Putamen (tissue), 1 donor: ENCODE measurements at places on chromosomes 2 and 18.

GRCh38 chr2:117774716-117775115 lies 39.8 kb upstream of the DDX18 start:
- DNase-seq = no peak

DNA sequence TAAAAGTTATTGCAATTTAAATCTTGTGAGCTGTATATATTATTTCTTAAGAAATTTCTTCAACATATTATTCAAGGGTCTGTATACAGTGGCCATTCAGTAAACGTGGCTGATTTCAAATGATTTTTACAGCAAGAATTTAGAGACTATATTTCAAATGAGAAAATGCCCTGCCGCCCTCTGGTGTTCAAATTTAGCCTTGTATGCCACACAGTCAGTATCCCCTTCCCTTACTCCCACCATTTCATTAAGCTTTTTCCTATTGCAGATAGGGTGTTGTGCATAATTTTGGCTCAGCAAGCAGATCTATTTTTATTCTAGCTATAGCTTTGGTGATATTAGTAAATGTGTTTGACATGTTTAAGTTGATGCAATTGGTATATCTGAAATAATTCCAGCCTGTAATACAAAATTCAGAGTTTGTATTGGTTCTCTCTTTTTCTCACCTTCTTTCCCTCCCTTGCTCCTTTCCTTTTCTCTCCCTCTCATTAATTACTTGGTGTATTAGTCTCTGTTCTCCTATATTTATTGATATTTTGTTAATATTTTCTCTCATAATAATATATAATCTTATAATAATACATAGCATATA lies 22.8 kb upstream of the SCN7A start:
- no peak for DNase-seq

DNA sequence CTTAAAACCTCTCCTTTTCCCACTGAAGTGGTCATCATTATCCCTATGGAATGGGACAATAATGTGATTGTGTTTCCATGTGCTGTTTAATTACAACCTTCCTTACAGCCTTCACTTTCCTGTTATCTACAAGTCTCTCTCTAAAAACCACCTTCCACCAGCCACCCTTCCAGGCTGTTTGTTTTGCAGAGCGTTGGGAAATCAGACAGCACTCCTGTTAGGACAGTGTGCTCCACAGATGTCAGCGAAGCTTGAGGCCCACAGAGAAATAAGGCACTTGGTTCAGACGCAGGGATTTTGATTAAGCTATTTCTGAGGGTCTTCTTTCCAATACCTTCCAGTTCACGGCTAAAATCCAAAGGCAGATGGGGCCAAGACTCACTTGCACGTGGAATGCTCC lies 32.3 kb upstream of the ASPRV1 start:
- no peak for DNase-seq

DNA sequence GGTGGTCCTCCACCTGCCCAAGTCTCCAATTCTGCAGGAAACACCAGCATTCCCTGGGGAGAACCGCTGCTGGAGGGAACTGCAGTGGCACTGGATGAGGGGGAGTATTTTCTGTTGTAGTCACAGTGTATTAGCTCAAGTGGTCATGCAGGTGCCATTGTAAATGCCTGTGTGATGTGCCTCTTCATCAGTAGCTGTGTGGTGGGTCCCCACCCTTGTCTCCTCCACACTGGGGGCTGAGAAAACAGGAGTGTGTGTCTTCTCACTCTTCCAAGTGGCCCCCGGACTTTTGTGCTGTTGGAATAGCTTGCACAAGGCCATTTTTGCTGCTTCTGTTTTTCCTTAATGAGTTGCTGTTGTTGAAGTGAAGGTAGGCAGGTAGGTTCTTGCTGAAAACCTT lies 8.7 kb downstream of the NCK2 start:
- no peak for DNase-seq

GRCh38 chr2:239329284-239329971 lies 71.4 kb downstream of the HDAC4 start:
- DNase-seq = no peak

- no peak for DNase-seq
Observed at GRCh38 chr2:219553168-219553417, 9.3 kb downstream of the TMEM198 start.

- peak; percentile 3 for DNase-seq
Observed at GRCh38 chr2:204197336-204198005, 260.9 kb downstream of the ICOS start.

- DNase-seq = no peak
Observed at GRCh38 chr2:73983322-73984202, 1.1 kb upstream of the TET3 start.

DNA sequence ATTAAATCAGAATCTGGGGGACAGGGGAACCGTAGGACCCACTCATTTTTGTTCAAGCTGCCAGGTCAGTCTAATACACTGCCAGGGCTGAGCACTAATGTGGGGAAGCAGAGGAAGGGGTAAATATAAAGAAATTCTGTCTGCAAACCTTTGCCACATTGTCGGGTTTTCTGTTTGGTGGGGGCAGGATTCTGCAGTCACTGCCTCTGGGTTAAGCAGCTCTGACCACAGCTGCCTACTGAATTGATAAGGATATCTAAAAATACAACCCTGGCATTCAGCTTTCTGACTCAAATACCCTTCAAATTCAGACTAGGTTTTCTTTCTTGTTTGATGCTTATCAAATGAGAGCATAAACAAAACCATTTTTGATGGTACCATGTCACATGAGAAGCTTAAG lies 6.0 kb downstream of the DNER start:
- no peak for DNase-seq

GRCh38 chr2:174572556-174572955 lies 25.0 kb downstream of the WIPF1 start:
- DNase-seq = no peak

DNA sequence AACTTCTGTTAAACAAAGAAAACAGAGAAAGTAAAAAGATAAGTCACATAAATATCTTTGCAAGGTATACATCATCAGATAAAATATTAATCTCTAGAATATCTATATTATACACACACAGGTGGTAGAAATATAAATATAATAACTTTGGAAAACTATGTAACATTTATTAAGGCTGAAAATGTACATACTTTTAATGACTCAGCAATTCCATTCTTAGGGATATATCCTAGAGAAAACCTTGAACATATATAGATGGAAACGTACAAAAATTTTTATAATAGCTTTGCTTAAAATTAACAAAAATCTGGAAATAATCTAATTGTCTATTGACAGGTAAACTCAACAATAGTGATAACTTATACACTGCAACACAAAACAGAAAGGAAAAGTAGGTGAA lies 381.3 kb downstream of the GPD2 start:
- no peak for DNase-seq

DNA sequence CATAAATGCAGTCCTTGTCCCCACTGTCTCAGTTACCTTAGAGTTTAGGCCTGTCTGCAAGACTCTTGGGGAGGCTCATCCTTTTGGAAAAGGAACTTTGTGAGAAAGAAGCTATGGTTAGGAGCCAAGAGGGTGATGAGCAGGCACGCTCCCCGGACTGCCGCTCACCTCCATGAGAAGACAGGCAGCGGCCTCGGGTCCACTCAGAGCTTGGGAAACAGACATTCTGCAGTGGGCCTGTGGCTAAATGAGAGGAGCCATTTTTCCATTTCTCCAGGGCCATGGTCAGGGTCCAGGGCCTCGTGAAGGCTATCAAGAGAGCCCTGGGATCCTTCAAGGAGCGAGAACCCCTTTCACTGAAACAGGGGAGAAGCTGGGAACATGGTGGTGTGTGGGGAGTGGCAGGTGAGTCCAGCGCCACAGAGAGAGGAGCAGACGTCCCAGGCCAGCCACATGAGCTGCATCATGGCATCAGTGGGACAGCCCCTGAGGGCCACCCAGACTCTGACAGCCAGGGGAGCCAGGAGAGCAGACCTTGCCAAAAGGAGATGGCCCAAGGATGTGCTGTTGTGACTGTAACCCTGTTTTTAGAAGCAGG lies 4.0 kb upstream of the TEX51 start:
- no peak for DNase-seq

DNA sequence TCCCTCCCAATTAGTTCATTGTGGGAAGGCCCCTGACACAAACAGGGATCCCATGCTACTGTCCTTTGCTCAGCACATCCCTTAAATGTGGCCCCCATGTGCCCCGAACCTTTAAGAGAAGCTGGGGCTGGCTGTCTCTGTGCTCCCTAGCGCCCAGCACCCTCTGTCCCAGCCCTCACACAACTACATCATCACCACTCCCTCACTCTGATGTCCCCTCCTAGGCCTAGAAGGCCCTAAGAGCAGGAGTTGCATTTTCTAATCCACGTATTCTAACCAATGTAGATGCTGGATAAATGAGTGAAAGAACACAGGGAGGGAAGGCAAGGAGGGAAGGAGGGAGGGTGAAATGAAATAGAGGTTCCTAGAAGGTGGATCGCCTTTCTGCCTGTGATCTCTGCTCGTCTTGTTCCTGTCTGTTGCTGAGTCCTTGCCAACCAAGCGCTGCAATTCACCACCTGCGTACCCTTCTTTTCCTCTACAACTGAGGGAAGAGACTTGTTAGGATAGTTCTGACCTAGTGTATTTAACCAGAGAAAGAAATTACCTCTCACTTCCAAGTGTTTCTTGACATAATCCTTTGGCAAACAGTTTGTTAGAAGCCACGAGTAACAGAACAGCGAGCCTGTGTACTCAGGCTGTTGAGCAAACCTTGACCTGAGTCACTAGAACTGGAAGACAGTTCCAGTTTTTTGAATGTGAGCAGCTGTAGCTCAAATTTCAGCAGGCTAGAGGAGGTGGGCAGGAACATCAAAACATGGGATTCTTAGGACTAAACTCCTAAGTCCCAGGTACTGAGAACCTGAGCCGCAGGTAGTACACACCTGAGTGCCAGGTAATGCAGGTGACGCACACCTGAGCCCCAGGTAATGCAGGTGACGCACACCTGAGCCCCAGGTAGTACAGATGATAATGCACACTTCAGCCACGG lies 181.5 kb upstream of the ID2 start:
- DNase-seq = no peak

DNA sequence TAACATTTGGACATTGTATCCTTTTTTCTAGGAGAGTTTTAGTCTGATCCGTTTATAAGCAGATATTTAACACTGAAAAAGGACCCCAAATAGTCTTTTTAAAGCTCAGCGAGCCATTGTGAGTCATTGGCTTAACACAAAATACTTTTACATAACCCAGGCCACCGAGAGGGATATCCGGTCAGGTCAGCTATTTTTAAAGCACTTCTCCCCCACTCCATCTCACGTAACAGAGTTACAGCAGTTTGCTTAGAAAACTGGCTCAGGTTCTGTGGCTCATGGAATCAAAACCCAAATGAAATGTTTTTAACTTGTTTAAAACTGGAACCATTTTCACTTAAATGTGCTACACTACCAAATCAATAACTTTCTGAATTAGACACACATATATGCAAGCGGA lies 23.9 kb downstream of the COL4A3 start:
- no peak for DNase-seq

DNA sequence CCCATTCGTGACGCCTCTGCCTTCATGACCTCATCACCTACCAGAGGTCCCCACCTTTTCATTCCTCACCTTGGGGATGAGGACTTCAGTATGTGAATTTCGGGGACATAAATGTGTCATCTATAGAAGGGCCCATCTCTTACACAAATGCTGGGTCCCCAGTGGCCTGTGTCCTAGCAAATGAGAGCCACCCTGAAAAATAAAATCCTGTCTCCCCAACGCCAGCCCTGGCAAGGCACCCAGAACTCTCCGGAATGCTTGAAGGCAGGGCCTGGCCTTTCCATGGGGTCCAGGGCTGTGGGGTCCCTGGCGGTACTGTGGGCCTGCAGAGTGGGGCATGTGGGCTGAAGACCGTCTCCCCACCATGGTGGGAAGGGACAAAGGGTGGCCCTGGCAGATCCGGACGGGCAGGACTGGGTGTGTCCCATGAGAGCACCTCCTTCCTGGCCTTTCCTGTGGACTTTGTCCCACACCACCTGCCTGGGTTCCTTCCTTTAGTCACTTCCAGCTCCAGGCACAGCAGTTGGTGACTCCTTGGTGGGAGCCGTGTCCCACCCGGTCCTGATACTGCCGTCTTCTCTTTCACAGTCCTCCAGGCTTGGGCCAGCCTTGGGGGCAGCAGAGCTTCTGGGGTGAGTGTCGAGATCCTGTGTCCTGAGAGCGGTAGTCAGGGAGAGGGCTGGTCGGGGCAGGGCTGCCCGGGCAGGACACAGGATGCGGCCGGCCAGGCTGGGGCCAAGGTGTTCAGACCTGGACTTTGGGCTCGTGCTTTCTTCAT lies 18.6 kb downstream of the CAPN10 start:
- DNase-seq = no peak

- DNase-seq = no peak
Observed at GRCh38 chr2:64396551-64396950, 57.4 kb upstream of the LGALSL start.

- DNase-seq = no peak
Observed at GRCh38 chr2:33118651-33119050, 171.9 kb downstream of the LTBP1 start.

- DNase-seq = no peak
Observed at GRCh38 chr2:11248-11941, 34.9 kb downstream of the FAM110C start.

GRCh38 chr18:22204214-22204536 lies 34.8 kb downstream of the GATA6 start:
- no peak for DNase-seq

GRCh38 chr2:198657512-198658121 lies 800.1 kb downstream of the SATB2 start:
- DNase-seq = no peak

GRCh38 chr18:50751947-50752346 lies 67.9 kb downstream of the MRO start:
- no peak for DNase-seq

DNA sequence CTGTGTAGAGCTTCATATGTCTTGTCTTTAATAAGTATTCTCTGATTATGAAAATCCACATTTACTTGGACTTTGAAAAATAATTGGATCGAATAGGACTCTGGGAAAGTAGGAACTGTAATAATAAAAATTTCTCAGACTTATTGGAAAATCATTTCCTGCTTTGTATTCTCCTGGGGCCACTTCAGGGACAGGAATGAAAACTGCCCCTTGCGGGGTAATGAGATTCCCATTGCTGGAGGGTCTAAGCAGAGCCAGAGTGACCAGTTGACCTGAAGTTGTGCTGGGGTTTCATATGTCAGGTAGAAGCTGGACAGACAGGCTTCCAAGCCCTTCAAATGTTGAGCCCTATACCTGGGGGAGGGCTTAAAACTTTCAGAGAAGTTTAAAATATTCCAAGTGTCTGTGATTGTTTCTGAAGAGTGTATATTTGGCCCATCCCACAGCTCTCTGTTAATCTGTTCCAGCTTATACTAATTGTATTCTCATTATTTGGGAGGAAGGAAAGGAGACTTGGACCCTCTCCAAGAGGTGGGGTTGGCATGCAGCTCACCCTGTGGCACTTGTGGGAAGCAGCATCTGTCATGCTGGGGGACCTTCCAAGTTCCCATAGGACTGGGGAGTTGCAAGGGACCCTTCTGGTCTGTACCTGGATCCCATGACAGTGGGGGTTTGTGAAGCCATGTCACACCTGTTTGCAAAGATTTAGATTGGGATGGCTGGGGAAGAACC lies 268.7 kb upstream of the ATP5MC3 start:
- DNase-seq = no peak

GRCh38 chr2:127575941-127576432 lies 40.5 kb downstream of the MYO7B start:
- no peak for DNase-seq

GRCh38 chr2:6064757-6065156 lies 372.6 kb downstream of the SOX11 start:
- no peak for DNase-seq
